ENCODE measurements at places on chromosomes 1 and 21.

DNA sequence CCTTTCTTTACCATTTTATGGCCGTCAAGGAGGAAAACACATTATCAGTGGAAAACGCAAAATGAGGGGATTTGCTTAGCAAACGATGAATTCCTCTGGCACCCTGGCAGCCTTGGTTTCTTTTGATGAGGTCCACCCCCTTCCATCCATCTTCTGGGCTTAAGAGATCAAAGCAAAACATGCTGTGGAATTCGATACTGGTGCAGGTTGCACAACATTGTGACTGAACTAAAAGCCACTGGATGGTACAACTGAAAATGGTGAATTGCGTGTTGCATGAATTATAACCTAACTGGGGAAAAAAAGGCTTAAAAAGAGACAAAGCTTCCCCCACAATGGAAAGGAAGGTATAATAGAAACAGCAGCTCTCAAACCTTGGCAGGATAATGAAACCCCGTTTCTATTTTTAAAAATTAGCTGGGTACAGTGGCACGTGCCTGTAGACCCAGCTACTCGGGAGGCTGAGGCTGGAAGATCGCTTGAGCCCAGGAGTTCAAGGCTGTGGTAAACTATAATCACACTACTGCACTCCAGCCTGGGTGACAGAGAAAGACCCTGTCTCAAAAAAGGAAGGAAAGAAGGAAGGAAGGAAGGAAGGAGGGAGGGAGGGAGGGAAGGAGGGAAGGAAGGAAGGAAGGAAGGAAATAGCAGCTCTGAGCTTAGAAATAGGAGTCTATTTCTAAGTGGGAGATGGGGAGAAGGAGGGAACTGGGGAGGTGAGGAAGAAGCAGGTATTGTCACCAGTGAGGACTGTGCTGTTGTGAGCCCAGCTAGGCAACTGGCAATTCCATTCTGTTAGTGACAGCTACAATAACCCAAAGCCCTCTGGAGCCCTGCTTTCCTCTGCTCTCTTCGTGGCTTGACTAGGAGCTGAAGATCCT is 29.0 kb upstream of the LGALS8 start:
- DNase-seq, result no peak

GRCh38 chr21:10430005-10430404 is 91.4 kb upstream of the TPTE start:
- no peak for DNase-seq

DNA sequence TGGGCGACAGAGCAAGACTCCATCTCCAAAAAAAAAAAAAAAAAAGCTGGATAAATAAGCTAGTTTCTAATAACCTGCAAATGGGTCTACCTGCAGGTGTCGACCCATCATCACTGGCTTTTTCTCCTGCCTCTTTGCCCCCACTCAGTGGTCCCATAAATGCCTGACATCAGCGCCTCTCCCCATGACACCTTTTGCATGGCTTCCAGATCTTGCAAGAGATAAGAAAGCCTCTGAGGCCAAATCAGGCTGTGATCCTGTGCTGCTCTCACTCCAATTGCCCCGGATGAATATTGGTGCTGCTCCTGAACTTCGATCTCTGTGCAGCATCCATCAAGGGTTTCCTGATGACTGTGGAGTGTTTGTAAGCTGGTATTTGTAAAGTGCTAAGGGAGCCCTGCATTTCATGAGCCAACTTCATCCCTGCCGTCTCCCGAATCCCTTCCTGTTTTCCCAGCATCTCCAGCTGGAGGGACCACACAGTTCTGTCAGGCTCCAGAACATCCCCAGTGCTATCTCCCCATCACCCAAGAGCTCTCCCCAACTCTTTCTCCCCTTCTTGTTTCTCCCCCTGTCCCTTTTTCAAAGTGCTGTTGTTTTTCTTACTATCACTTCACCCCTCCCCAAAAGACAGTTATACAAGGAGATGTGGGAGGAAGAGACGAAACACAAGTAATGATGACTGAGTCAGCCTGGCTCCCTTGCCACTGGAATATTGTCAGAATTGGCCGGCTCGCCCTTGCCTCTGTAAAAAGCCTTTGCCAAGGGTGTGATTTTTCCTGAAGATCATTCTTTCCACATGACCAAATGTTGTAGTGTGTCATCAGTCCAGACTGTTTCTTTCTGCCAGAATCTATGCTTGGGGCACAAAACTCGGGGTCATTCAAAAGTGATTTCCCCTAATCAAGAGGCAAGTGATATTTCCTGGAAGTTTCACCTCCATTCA is 2.8 kb upstream of the EFHD2 start:
- no peak for DNase-seq

GRCh38 chr1:243663651-243664050 is 186.4 kb downstream of the AKT3 start:
- no peak for DNase-seq

- peak; percentile 14 for DNase-seq
These were observed 29.1 kb downstream of the KNCN start for GRCh38 chr1:46522184-46522968.

DNA sequence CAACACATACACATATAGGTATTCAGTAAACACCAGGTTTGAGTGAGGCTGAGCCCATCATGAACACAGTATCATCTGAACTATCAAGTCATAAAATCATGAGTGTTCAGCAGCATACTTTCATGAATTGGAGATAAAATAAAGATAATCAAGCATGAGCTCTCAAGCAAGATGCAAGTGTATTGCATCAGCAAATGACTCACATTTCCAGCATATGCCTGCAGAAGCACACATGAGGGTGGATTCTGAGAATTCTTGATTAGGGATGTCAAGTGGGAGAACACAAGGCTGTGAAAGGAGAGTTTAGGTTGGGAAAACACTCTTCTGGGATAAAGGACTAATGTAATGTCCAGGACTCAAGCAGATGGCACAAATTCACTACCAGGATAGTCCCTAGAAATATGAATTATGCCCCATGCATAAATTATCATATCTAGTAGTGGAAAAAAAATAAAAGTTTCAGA is 299.2 kb downstream of the SRGAP2C start:
- DNase-seq, result no peak

DNA sequence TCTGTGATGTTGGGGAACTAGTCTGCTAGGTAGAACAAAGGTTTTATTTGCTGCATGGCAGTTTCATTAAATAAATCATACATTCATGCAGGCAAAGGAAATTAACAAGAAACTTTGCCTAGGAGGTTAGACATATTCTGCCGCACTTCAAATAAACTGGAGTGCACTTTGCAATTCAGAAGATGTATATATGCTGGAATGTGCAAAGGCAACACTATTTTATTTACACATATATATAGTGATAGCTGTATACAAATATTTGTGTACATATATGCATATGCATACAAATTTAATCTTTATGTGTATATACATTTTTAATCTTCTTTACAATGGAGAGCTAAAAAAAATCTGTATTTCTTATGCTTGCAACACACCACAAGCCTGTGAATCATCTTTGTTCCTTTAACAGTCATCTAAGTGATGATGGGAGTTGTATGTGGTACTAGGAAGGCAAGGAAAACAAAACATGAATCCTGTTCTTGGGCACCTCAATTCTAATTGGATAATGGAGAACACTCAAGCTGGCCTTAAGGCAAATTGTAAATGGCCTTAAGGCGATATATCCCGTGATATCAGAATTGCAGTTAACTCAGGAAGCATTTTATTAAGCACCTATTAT is 605.8 kb upstream of the CAMK1G start:
- no peak for DNase-seq

DNA sequence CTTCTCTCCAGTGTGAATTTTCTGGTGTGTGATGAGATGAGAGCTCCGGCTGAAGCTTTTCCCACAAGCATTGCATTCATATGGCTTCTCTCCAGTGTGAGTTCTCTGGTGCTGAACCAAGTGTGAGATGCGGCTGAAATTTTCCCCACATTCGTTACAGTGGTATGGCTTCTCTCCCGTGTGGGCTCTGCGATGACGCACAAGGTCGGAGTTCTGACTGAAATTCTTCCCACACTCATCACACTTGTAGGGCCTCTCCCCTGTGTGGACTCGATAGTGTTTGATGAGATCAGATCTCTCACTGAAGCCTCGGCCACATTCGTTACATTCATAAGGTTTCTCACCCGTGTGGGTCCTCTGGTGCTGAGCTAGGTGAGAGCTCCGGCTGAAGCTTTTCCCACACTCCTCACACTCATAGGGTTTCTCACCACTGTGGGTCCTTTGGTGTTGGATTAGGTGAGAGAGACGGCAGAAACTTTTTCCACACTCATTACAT is 7.4 kb downstream of the ZNF436 start:
- DNase-seq, result no peak

- no peak for DNase-seq
These were observed 31.6 kb upstream of the KIF1B start for GRCh38 chr1:10178597-10179405.

- DNase-seq, result no peak
These were observed 213.7 kb downstream of the BRINP2 start for GRCh38 chr1:177384461-177384860.

- no peak for DNase-seq
These were observed 27.5 kb upstream of the FCER1A start for GRCh38 chr1:159274631-159275030.

GRCh38 chr1:236978740-236979139 is 25.5 kb downstream of the MT1HL1 start:
- no peak for DNase-seq

DNA sequence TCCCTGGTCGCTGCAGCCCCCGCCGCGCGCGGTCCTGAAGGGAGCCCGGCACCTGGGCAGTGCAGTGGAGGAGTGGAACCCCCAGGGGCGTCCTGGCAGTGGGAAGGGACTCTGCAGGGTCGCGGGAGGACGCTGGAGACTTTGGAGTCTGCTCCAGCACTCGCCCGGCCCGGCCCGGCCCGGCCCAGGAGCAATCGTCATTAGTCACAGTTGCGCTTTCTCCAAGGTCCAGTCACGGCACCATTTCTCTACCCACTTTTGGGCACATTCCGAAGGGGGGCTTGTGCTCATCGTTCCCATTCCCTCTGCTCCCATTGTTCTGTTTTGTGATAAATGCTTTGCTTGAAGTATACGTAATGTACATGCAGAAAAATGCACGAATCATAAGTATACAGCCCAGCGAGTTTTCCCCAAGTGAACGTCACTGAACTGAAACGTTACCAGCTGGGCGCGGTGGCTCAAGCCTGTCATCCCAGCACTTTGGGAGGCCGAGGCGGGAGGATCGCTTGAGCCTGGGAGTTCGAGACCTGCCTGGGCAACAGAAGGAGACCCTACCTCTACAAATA is 999 bp downstream of the THAP3 start:
- DNase-seq, result no peak

- no peak for DNase-seq
These were observed 308.5 kb upstream of the ADAMTS5 start for GRCh38 chr21:27275294-27275927.

DNA sequence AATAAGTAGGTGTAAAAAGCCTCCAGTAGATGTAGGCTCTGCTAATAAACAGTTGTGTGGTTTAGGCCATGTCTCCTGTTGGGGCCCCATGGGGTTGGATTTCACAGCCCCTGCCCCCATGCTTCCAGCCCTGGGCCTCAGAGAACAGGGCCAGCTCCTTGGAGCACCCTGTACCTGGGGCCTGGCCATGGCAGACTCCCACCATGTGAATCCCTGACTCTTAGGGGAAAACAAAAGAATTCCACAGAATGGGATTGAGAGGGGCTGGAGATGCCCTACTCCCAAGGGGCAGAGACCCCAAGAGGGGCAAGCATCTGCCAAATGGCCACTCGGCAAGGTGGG is 11.5 kb downstream of the LRP8 start:
- no peak for DNase-seq

Measured in pons (tissue), 1 donor.